ENCODE measurements at places on chromosomes 3 and 15.
A peak's percentile ranks its signal among the peaks of the same experiment; 100 is the strongest.

DNA sequence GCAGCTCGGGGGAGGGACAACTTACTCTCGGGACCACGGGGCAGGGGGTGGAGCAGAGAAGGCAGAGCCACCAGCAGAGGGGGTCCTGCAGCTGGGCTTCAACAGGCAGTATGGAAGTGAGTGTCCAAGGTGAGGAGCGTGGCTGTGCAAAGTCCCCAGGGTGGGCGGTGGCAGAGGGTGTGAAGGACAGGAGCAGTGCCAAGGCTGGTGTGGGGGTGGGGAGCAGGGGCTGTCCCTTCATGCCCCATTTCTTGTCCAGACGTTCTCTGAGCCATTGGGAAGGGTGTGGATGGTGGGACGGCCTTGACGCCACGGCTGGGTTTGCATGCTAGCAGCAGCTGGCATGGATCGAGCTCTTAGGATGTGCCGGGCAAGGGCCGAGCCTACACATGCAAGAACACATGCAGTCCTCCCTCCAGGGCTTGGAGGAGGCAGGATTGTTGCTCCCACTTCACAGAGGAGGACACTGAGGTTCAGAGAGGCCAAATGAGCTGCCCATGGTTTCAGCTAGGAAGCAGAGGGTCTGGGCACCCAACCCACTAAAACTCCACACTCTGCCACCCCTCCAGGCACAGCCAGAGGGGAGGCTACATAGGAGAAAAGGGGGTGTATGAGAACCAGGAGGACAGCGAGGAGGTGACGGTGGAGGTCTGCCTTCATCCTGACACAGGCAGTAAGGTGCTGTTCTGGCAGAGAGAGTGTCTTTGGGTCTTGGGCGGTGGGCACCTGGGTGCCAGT, 93.6 kb downstream of the TBC1D2B start:
- DNase-seq: no peak

DNA sequence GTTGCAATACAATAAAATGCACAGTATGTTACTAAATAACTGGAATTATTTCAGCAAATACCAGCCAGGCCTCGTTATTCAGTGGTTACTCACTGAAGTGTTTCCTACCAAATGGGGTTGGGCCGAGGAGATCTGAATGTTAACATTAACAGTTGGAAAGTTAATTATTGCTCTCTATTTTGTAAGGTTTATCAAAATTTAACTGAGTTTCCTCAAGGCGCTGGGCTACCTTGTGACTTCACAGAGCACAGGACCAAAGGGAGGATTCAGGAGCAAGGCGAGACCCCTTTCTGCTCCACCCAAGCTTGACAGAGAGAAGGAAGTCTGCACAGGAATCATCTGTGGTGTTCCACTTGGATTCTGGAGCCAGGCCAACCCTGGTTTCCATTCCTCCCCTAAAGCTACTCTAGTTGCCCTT, 21.6 kb downstream of the ADAMTS9 start:
- DNase-seq: peak; percentile 53

GRCh38 chr15:50627351-50628055, 59.1 kb downstream of the TRPM7 start:
- peak; percentile 55 for DNase-seq

DNA sequence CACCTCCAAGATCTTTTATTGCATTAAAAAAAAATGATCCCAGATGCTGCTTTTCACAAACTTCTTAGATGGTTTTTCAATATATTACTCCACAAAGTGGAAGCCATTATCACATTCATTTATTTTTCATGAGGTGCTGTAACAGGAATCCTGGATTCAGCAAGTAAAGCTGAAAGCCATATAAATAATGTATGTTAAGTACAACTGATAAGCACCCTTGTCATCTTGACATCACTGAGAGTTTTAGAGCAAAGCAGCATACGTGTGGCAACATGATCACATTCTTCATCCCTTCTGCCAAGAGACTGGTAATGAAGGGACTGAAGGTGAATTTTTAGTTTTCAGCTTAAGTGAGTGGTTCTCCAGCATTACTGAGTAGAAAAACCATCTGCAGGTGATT, 44.9 kb upstream of the LRRFIP2 start:
- no peak for DNase-seq

DNA sequence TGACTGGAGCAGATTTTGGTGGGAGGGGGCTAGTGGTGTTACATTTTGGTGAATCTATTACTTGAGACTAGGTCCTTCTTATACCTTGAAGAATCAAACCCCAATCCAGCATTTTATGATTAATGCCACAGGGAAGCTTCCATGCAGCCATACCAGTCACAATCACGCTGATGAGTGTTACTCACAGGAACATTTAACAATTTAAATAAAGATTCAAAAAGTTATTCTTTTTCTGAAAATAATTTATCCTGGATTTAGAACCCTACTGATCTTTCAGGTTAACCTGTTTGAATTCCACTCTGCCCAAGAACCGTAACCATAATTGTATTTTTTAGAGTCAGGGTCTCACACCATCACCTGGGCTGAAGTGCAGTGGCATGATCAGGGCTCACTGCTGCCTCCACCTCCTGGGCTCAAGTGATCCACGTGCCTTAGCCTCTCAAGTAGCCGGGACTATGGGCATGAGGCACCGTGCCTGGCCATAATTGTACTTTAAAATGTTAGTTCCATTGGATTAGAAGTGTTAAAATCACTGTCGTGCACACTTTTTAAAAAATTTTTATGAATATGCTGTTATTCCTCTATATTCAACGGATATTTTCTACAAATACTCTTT, 929 bp upstream of the MTMR10 start:
- DNase-seq: no peak

DNA sequence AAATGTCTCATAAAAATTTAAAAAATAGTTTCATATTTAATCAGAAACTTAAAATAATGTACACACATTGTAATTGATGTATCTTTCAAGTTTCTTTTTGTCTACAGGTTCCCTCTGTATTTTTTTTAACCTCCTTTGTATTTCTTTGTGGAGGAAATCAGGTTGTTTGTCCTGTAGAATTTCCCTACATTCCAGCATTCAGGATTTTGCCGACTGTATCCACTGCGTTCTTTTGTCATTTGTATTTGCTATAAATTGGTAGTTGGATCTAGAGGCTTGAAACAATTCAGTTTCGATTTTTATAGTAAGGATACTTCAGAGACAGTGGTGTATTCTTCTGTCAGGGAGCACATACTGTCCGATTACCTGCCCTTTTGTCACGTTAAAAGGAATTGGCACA, 367.2 kb downstream of the SOX2 start:
- DNase-seq: no peak

DNA sequence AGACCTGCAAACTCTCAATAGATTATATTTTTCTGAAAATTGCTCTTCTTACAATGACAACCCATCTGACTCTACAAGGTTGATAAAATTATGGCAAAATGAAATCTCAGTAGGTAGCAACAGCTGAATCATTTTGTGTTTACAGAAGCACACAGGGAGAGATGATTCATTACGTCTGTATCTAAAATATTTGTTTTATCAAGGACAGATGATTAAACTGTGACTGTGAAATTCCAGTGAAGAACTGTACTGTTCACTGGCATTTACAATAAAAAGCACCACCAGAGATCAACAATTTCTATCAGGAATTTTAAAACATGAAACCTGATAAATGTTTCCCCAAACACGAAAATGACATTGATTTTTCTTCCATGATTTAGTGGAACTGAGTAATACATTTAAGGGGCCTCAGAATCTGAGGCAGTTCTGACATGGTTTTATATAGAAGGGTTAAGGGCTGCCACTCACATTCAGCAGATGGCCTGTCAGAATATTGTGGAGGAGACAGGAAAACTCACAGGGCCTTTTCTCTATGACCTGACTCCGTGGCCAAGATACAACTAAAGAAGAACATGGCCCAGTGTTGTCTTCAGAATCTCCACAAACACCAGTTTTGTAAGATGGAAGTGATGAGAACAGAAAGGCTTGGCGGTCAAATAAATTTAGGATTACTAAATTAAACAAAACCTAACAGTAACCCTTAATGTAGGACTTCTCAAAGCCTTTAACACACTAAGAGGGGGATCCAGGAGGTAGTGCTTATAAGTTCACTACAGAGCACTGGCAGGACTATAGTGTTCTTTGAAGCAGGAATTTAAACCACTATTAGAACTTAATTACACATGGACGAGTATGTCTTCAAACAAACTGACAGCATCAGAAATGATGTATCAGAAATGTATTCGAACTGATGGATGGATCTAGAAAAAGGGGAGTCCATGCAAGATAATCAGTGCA, 25.9 kb downstream of the RAD18 start:
- peak; percentile 83 for DNase-seq

- peak; percentile 33 for DNase-seq
These were observed 32.5 kb upstream of the TMOD3 start for GRCh38 chr15:51796847-51797401.

GRCh38 chr15:29024662-29025061, 138.9 kb downstream of the APBA2 start:
- no peak for DNase-seq

GRCh38 chr3:134965865-134966481, 170.9 kb downstream of the EPHB1 start:
- DNase-seq: no peak

DNA sequence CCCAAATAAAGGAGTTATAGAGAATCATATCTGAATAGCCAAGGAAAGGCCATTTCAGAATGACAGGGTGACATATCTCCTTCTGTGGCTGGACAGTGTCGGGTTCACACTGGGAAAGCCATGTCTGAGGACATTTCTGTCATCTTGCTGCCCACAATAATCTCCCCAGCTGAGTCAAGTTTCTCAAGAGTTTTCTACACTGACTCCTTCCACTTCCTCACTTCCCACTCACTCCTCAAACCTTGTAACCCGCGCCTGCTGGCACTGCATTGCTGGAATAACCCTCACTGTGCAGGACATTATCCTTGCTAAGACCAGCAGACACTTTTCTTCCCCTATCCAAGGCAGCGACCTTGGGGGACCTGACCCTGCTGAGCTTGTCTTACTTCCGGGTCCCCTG, 5.3 kb upstream of the INSYN1 start:
- DNase-seq: no peak

- peak; percentile 47 for DNase-seq
These were observed 22.4 kb downstream of the IGDCC3 start for GRCh38 chr15:65355173-65355987.

DNA sequence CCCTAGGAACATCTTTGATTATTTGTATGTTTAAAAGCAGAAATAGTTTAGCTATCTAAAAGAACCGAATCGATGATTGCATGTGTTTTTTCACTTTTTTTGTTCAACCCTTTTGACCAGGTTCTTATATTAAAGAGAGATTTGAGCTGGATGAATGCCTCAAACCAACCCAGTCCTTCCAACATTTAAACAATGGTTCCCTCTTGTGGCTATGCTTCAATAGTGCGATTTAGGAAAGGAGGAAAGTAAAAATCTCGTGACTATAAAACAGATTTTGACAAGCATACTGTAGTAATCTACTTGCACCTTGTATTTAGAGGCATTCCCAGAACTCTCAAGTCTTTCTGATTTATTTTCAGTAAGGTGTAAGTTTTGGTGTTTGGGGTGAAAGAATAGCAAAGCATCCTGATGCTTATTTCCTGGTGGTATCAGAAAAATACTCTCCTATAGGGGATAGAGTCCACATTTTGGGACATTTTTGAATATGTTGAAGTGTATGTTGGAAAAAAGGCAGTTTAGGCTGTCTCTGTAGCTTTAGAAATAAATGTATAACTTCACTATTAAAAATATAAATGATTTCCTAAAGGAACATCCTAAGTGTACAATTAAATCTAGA, 159.6 kb upstream of the KCNH8 start:
- DNase-seq: peak; percentile 41

GRCh38 chr15:82751308-82751707, 41.6 kb upstream of the AP3B2 start:
- peak; percentile 9 for DNase-seq

- DNase-seq: no peak
These were observed 68.1 kb downstream of the TRIM69 start for GRCh38 chr15:44804298-44805046.

DNA sequence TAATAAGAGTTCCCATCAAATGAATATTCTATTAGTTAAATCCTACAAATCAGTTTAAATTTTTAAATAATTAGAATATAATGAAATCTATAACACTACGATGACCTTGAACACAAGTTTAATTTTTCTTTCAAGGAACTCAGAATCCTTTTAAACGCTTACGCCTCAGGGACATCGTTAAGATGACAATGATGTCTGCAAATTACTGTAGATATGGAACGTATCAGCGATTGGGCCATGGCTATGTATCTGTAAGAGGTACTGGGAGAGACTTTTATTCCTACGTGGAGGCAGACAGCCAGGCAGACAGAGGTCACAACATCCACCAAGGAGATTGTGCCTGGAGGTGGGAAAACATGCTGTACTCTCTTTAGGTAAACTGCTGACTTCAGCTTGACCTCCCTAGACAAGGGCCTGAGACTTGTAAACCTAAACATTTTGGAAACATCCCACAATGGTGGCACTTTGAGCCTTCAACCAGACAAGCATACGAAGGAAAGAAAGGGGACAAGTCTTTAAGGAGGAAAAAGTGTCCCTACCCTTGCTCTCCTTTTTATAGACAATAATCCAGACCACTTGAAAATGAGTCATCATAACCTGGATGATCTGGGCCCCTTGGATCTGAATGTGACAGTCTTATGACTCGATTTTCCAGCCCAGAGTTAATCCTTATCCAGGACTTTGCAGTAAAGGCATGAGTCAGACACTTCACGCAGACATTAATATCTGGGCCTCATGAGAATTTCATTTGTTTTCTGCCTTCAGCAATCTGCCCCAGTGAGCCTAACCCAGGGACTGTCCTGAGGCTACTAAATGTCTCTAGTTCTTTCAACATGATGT, 6.8 kb upstream of the LDHAL6B start:
- peak; percentile 43 for DNase-seq

DNA sequence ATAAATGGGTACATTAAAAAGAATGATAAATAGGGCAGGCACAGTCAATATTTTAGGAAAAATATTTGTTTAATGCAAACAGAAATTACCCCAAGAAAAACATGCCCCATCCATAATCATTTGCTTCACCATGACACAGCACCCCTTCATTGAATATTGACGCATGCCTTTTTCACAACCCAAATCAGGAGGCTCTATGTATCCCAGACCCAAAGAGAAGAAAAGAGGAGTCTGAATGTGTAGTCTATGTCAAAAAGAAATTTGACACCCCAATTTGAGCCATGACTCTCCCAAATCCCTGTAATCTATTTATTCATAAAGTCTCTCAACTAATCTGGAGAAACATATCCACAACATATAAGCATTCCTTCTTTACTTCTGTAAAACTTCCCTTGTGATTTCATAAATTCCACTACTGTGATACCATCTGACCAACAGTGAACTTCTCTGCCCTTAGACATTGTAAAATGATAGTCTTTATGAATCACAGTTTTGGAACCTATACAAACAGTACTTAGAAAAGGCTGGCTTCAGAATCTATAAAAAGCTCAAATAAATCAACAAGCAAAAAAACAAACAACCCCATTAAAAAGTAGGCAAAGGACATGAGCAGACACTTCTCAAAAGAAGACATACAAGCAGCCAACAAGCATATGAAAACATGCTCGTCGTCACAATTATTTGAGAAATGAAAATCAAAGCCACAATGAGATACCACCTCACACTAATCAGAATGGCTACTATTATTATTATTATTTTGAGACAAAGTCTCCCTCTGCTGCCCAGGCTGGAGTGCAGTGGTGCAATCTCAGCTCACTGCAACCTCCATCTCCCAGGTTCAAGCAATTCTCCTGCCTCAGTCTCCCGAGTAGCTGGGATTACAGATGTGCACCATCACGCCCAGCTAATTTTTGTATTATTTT, 53.4 kb upstream of the XRN1 start:
- peak; percentile 84 for DNase-seq

GRCh38 chr15:74213858-74214284, 11.3 kb upstream of the STRA6 start:
- DNase-seq: no peak

Data from adipocyte (in vitro differentiated cells).